ENCODE measurements at places on chromosomes 6 and 20.

DNA sequence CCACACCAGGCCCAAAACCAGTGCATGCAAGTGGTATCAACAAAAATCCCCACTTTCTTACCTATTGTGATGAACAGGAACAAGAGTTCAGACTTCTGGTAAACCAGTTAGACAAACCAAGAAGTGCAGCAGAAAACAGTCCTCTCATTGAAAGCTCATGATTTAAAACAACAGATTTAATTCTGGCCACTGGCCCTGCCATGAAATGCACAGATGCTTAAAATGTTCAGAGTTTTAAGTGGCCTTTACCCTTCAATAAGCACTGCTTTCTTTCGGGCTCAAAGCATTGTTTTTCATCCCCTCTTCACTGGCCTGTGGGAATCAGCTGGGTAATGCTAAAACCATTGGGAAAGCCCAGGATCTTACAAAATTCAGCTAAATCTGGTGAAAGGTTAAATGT, 102.4 kb upstream of the ISM1 start:
- no peak for DNase-seq

DNA sequence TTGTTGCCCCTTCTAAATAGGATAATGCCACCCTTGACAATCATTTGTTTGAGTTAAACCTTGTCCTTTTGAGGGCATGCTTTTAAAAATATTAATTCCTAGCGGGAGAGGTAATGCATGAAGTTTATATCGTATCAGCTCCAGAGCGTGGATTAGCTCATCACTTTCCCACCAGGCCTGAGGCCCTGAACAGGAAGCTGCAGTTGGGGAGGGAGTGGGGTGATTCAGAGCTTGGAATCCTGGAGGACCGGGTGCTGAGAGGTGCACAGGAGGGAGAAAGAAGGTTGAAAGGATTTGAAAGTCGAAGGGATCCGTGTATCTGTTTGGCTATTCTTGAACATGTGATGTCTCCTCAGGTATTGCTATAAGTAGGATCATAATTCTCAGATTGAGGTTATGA, 25.0 kb downstream of the ZDHHC14 start:
- no peak for DNase-seq

- no peak for DNase-seq
Observed at GRCh38 chr20:346033-346639, 775 bp upstream of the NRSN2 start.

DNA sequence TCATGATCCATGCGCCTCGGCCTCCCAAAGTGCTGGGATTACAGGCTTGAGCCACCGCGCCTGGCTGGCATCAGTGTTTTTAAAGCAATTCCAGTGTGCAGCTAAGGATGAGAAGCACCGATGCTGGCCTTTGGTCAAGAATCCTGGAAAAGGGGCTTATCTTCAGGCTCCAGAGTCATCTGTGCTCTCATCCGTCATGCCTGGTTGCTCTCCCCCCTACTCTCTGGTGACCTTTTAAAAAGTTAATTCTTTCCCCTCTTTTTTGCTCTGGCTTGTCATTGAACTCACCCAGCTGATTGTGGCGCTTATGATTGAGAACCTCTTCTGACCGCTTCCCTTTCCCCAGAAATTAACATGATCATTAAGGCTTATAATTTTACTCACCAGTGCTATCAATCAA, 28.7 kb downstream of the NR2E1 start:
- no peak for DNase-seq

- no peak for DNase-seq
Observed at GRCh38 chr6:55017555-55018300, 156.6 kb upstream of the HCRTR2 start.

- no peak for DNase-seq
Observed at GRCh38 chr6:99589907-99590493, 16.6 kb upstream of the PRDM13 start.

- no peak for DNase-seq
Observed at GRCh38 chr20:8918145-8918544, 150.7 kb upstream of the PLCB4 start.

- peak; percentile 65 for DNase-seq
Observed at GRCh38 chr20:53582574-53583351, 10.9 kb downstream of the ZNF217 start.

DNA sequence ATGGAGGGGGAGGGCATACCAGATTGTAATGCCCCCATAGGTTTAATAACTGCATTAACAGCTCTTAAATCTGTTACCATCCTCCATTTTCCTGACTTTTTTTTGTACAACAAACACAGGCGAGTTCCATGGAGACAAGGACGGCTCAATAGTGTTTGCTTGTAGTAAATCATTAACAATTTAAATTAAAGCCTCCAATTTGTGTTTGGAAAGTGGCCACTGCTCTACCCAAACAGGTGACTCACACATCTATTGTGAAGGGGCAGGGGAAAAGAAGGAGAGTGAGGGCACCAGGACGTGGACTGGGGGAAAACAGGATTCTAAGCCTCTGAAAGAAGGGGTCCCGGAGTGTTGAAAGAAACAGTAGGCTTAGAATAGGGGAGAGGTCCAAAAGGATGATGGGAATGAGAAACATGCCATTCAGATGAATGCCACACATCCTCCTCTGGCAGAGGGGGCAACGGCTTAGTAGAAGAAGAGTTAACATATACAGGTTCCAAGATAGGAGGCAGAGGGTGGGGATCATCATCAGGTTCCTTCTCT, 6.9 kb downstream of the GLYATL3 start:
- DNase-seq = no peak

DNA sequence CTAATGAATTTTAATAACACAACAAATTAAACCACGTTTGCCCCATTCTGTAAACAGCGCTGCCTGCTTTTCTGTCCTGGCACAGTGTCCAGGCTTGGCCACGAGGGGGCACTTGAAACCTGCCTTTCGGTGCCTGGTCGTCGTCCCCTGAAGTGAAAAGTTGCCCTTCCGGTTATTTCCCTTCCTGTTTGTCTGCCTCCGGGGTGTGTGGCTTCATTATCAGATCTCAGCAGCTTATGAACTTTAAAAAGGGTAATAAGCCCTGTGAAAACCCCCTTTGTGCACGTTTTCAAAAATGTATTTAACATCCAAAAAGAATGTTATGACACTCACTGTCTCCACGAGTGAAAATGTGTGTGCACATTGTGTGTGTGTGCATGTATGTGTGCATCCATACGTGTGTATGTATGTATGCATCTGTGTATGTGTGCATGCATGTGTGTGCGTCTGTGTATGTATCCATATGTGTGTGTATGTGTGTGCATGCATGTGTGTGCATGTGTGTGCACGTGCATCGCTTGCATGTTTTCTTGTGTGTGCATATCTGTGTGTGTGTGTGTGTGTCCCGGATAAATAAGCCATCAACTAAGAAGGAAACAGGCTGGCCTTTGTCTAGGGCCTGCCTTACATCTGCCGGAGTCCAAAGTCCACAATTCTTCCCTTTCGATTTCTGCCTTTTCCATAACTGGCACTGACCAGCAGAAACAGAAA, 358.4 kb downstream of the THBS2 start:
- DNase-seq = peak; percentile 79

DNA sequence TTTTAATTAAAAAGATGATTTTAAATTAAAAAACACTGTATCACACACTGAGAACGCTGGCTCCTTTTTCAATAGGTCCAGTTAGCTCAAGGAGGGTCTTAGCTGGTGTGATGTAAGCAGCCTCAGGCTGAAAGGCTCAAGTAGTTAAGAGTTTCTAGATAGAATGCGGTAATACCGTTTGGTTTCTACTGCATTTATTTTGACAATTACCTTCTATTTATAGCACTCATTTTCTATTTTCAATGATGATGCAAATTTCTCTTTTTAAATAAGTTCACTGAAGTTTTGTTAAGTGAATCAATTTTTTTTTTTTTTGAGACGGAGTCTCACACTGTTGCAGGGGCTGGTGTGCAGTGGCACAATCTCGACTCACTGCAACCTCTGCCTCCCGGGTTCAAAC, 87.1 kb downstream of the PREX1 start:
- DNase-seq = no peak

Measured in CD4-positive, alpha-beta T cell treated with Interleukin-2 at 100 ng/mL for 4 hours (primary cell).